SJCRH30 (cell line): ENCODE measurements at places on chromosomes 12 and 14. TPM values are rescaled to one million over a fixed set of nuclear protein-coding genes. Genes with fewer than 3 reads are reported as not detected.
A peak's percentile ranks its signal among the peaks of the same experiment; 100 is the strongest.

DNA sequence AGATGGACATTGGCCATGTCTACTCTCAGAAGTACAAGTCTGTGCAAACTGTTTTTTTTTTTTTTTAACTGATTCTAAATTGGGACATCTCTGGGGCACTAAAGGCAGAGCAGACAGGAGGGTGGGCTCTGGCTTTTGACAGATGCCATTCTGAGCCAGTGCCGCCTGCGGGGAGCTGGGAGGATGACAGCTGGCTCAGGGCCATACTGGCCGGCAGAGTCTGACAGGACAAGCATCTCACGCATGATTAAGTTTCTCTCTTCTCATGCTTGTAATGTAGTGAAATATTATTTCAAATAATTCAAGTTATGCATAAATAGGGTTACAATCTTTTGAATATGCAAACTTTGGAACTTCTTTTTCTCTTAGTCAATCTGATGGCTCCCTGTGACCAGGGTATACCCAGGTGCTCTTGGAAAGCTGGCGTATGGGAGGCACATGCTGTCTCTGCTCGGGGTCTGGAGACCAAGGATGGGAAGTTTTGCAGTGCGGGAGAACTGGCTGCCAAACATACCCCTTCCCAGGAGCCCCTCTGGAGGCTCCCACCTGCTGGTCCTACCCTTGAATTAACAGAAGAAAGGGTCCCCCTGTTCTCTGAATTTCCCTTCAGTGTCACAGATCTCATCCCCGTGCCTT lies 7.6 kb downstream of the CDCA4 start:
- H3K27ac ChIP-seq: no peak overlapping the region
- peaks cover 22% of the 10 kb centered on the region for H3K4me1 ChIP-seq
- no peak overlapping the region for H3K4me3 ChIP-seq
- DNase-seq: no peak
- peaks cover 60% of the 10 kb centered on the region for H3K36me3 ChIP-seq

DNA sequence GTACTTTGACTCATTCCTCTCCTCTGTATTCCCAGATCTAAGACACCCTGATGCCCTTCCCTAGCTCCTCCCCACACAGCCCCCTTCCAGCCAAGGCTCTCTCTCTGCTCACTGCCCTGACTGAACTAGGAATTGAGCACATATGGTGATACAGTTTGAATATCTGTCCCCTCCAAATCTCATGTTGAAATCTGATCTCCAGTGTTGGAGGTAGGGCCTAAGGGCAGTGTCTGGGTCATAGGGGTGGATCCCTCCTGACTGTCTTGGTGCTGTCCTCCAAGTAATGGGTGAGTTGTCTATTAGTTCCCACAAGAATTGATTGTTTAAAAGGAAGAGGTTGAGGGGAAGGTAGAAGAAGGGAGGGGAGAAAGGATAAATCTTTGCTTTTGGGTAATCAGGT lies 17.4 kb downstream of the CMKLR1 start:
- no peak overlapping the region for H3K27ac ChIP-seq
- no peaks in the 10 kb centered on the region for H3K4me1 ChIP-seq

DNA sequence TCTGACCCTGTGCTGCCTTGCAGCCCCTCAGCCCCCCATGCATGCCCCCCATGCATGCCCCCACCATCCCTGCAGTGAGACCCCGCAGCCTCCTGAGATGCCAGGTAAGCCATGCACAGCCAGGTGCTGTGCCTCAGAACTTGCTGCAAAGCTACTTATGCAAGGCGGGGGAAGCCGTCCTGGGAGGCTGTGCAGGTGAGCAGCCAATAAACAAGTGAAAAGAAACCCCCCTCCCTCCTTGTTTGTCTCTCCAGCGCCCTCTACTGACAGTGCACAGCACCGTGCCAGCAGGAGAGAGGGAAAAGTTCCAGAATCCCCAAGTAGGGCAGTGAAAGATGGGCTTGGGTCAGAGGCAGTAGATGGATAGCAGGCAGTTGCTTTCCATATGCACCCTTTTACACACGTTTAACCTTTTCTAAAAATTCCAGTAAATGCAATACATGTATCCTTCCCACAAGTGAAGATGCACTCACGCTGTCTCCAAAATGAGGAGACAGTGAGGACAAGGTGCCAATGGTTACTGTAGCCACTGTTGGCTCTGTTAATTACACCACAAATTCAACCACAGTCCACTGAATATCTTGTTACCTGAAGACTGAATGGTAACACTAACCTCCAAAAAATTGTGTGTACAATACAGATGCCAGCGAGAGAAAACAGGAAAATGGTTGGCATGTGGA lies 18.0 kb downstream of the TNFAIP2 start:
- no peaks in the 10 kb centered on the region for H3K36me3 ChIP-seq
- no peaks in the 10 kb centered on the region; the same call in 1 of the 2 replicates for H3K27me3 ChIP-seq
- no peak overlapping the region for H3K4me3 ChIP-seq
- peaks cover 8% of the 10 kb centered on the region for H3K4me1 ChIP-seq
- no peak overlapping the region for H3K27ac ChIP-seq

DNA sequence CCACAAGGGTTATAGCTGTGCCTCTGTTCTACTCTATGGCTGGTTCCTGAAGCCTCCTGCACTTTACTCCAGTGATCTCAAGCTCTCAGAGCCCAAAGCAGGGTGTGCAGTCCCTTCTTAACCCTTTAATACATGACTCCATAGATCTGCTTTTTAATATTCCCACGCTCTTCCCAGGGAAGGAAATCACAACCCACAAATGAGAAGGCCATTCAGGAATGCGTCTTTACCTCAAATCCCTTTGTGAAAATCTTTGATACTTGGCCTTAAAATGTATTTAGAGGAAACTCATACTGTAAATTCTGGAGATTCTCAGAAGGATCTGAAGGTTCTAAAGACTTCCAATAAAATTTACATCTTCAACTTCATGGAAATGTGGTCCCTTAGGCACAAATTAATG lies 17.0 kb downstream of the NID2 start:
- H3K36me3 ChIP-seq: no peaks in the 10 kb centered on the region
- H3K27ac ChIP-seq: no peak overlapping the region
- H3K4me3 ChIP-seq: no peak overlapping the region
- DNase-seq: no peak
- H3K4me1 ChIP-seq: no peaks in the 10 kb centered on the region
- H3K27me3 ChIP-seq: no peaks in the 10 kb centered on the region

C1S gene
- 0.61 TPM in 1 of 2 replicates, not detected in the other for total RNA-seq

USP44 gene
- 0.04 TPM in 1 of 2 replicates, not detected in the other for total RNA-seq

APOF gene
- not detected in 2 replicates for total RNA-seq

DNA sequence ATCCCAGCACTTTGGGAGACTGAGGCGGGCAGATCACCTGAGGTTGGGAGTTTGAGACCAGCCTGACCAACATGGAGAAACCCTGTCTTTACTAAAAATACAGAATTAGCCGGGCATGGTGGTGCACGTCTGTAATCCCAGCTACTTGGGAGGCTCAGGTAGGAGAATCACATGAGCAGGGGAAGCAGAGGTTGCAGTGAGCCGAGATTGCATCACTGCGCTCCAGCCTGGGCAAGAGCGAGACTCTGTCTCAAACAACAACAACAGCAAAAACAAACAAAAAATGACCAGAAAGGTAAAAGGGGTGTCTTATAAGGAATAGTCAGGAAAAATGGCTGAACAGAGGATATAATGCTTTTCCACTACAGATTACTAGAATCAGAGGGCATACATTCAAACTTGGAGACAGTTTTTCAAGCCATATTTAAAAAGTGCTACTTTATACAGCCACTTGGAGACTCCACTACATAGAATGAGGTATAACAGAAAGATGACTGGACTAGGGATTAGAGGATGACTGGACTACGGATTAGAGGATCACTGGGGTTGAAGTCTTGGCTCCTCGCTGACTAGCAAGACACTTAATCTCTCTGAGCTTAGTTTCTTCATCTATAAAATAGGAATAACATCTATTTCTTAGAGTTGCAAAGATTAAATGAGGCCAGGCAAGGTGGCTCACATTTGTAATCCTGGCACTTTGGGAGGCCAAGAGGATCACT lies 4.9 kb upstream of the CS start:
- no peak overlapping the region for H3K27ac ChIP-seq
- no peaks in the 10 kb centered on the region for H3K27me3 ChIP-seq
- DNase-seq: no peak

GRCh38 chr12:130813949-130814348 lies 25.1 kb downstream of the STX2 start:
- H3K36me3 ChIP-seq: peaks cover 11% of the 10 kb centered on the region
- H3K4me1 ChIP-seq: peaks cover 5% of the 10 kb centered on the region; the same call in 1 of the 2 replicates
- H3K27ac ChIP-seq: no peak overlapping the region
- H3K27me3 ChIP-seq: no peaks in the 10 kb centered on the region

DNA sequence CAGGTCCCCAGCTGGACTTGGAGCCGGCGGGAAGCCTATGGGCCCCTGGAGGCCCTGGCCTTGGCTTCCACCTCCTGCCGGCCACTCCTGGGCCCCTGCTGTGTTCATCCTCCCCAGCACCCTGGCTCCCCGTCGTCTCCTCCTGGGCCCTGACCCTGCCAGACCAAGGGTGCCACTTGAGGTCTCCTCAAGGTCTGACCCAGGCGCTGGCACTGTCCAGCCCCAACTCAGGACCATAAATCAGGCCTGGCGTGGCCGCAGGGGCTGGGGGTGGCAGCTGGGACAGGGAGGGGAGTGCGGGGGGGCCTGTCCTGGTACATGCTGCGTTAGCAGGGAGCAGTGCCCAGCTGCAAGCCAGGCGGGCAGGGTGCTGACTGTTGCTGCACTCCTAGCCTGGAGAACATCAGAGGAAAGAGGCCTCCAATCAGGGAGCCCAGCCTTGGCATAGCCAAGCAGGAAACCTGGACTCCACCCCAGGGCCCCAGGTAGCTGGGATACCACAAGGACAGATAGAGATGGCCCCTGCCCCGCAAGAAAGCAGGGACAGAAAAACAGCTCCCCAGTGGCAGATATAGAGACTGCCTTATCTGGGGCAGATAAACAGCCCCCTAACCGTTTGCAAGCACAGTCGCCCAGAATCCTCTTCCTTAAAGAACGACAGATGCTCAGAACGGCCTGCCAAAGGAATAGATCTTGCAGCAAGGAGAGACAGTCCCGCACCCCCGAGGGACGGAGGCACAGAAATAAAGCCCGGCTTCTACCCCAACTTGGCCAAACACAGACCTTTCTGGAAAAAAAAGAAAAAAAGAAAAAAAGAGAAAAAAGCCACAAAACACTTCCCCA lies 6.5 kb upstream of the ATG101 start:
- peaks cover 2% of the 10 kb centered on the region; the same call in 1 of the 2 replicates for H3K36me3 ChIP-seq
- DNase-seq: no peak
- no peak overlapping the region for H3K4me3 ChIP-seq
- peaks cover 32% of the 10 kb centered on the region for H3K4me1 ChIP-seq
- peak overlapping the region; percentile 54 for H3K27ac ChIP-seq
- no peaks in the 10 kb centered on the region for H3K27me3 ChIP-seq

- no peaks in the 10 kb centered on the region for H3K36me3 ChIP-seq
- H3K4me3 ChIP-seq: no peak overlapping the region
- no peaks in the 10 kb centered on the region for H3K4me1 ChIP-seq
- H3K27me3 ChIP-seq: peaks cover 11% of the 10 kb centered on the region
- H3K27ac ChIP-seq: no peak overlapping the region
These were observed 8.7 kb upstream of the GALNT6 start for GRCh38 chr12:51399891-51400290.

MMP19 gene
- total RNA-seq: 0.91 and 1.0 TPM in 2 replicates
